ENCODE measurements at places on chromosomes 2 and 18.

GRCh38 chr18:9422816-9423519, 52.3 kb upstream of the RALBP1 start:
- DNase-seq: no peak

- DNase-seq: no peak
These were observed 327.2 kb downstream of the SATB2 start for GRCh38 chr2:199130501-199130900.

GRCh38 chr18:2002604-2003003, 568.7 kb downstream of the METTL4 start:
- DNase-seq: no peak

DNA sequence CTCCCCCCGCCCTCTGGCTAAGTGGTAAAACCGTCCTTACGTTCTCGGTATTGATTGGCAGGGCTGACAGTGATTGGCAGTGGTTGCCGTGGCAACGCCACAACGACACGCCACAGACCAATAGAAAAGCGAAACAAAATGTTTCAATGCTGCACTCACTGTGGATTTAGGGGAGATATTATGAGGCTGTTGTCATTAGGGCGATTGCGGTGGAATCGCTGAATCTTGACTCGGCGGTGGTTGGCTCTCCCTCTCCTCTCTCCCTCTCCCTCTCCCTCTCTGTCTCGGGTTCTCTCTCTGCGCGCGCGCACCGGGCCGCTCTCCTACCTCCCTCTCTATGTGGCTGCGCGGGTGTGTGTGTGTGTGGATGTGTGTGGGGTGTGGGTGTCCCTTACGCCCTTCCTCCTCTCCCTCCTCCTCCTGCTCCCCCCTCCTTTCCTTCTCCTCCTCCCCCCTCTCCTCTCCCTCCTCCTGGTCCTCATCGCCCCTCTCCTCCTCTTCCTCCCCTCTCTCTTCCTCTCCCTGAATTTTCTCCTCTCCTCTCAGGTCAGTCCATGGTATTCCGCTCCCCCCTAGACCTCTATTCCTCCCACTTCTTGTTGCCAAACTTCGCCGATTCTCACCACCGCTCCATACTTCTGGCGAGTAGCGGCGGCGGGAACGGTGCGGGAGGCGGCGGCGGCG, at the start of gene SIX3:
Gene SIX3, plus strand, starts transcription at position 152 of the 684 bp plus-strand sequence. Its CDS starts 403 bp downstream, at position 555.
- peak; percentile 74 for DNase-seq

GRCh38 chr18:74718312-74718711, 120.6 kb downstream of the ZNF407 start:
- peak; percentile 40 for DNase-seq

- peak; percentile 67 for DNase-seq
These were observed 411.7 kb downstream of the DSEL start for GRCh38 chr18:67104700-67105284.

GRCh38 chr2:85534099-85534498, 4.9 kb upstream of the MAT2A start:
- no peak for DNase-seq

GRCh38 chr18:3466872-3467271, 16.9 kb downstream of the TGIF1 start:
- peak; percentile 51 for DNase-seq

DNA sequence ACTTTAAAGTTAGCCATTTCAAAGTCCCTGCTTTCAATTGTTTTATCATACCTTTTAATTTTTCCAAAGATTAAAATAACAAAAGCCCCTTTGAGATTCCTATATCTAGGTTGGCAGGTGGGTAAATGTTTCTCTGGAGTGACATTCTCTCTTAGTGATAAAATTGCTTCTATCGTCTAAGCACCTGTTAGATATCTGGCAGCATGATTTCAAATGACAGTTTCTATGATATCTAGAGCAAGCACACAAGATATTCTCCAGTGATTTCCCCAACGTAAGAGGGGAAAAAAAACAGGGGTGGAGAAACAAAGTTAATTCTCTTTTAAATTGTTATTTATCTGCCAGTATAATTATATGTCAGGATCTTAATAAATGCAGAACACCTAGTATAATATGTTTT, 610.2 kb downstream of the DSC3 start:
- no peak for DNase-seq

DNA sequence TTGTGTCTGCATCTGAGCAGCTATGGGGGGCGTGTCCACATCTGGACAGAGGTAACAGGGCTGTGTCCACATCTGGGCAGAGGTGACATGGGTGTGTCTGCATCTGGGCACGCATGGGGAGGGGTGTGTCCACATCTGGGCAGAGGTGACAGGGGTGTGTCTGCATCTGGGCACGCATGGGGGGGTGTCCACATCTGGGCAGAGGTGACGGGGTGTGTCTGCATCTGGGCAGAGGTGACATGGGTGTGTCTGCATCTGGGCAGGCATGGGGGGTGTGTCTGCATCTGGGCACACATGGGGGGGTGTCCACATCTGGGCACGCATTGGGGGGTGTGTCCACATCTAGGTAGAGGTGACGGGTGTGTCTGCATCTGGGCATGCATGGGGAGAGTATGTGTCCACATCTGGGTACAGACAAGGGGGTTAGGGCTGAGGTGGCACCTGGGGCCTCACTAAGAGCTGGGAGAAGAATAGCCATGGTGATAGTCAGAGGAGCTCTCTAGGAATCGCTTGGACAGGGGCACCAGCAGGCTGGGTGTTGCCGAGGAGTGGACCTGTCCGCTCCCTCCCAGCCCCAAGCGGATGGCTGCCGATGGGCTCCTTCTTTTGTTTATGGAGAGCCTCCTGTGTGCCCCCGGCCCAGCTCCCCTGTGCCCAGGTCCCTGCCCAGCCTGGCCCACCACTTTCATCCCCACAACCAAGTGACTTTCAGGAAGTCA, 177.8 kb downstream of the EIPR1 start:
- DNase-seq: no peak

GRCh38 chr2:100283724-100284501, 38.4 kb downstream of the LONRF2 start:
- no peak for DNase-seq

DNA sequence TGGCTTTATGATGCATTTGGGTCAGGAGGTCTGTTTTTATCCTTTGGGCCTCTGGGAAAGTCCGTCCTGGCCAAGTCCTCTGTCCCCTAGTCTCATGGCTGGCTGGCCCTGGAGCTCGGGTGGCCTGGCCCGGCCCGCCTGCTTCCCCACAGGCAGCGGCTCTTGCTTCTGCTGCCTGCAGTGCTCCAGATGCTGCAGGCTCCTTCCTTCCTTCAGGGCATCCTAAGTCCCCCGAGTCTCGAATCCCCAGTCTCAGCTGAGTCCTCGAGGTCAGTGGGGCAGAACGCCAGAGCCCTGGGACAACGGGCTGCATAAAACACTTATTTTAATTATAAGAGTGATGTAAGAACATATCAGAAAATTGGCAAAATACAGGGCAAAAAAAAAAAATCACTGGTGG, 71.2 kb downstream of the HPCAL1 start:
- DNase-seq: no peak

- peak; percentile 19 for DNase-seq
These were observed 104.6 kb upstream of the CTDP1 start for GRCh38 chr18:79574938-79575525.

GRCh38 chr2:231684314-231685223, 23.8 kb upstream of the PTMA start:
- peak; percentile 28 for DNase-seq

- no peak for DNase-seq
These were observed 153.7 kb upstream of the SERTAD2 start for GRCh38 chr2:64807417-64807816.

- DNase-seq: no peak
These were observed 19.7 kb downstream of the TYMS start for GRCh38 chr18:677145-677544.

DNA sequence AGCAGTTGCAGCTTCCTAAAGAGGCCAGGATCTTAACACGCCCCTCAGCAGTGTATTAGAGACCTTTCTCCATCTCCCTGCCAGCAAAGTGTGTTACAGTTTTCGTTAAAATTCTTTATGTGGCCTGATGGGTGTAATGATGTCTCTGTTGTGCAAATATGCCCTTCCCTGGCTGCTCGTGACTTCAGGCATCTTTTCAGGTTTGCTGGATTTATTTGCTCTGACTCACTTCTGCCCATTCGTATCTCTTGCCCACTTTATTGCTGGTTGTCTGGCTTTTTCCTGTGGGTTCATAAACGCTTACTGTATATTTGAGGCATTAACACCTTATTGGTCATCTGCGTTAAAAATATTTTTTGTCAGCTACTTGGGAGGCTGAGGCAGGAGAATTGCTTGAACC, 134.5 kb downstream of the ASB1 start:
- no peak for DNase-seq

GRCh38 chr2:149463328-149464002, 124.1 kb downstream of the MMADHC start:
- DNase-seq: no peak

GRCh38 chr2:24721470-24721869, 71.7 kb downstream of the PTRHD1 start:
- DNase-seq: no peak

GRCh38 chr18:78145096-78145495, 834.5 kb upstream of the SALL3 start:
- DNase-seq: no peak

- peak; percentile 14 for DNase-seq
These were observed 140.6 kb upstream of the ID2 start for GRCh38 chr2:8541223-8541622.

DNA sequence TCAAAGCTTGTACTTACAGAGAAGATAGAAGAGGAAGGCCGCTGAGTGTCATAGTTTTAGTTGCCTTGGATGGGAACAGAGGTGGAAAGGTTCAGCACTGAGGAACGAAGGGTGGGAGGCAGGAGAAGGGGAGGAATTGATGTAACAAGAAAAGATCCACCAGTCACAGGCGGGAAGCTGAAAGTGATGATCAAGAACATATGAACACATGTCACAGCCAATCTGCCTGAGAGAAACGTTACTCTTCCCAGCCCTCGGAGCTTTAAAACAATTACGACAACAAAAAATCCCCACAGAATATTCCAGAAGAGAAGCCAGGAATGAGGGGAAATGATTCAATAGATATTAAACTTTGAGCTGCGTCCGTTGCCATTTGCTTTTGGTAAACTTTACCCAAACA, 87.1 kb downstream of the TSHZ1 start:
- DNase-seq: no peak

DNA sequence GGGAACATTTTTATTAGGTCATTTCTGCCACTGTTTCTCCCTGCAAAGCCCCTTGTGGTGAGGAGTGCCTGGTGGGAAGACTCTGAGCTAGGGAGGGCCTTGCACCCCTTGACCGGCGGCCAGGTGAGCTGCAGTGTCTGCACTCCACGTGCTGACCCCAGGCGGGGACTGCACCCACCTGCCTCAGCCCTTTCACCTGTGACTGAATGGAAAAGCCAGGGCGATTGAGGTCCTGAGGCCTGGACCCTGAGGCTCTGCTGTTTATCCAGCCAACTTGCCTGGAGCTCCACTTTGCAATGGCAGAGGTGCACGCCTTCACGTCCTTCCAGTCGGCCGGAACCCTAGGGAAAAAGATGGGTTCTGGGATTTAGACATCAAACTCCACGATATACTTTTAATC, 53.1 kb downstream of the TMEM18 start:
- DNase-seq: no peak

DNA sequence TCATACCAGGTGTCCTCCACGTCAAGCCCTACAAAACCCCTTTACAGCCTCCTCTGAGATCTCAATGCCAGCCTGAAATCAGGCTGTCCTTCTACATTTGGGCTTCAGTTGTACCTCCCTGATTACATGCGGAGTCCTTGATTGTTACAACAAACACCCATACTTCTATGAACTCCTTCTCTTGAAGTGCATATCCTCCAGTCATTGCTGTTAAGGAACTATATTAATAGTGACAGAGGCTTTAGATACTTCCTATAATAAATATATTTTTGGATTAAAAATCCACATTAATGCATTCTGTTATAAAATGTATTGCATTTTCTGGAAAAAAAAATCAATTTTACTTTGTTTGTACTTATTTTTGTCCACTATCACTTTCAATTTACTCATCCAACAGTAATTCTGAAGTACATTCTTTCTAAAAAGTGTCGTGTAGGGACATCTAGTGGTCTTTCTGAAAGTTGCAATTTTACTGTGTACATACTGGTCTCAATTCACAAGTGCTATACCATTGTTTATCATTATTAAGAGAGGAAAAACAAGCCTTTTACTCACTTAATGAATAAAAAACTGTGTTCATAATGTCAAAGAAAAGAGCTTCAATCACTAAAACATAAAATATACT, 316.4 kb downstream of the DSEL start:
- DNase-seq: no peak

DNA sequence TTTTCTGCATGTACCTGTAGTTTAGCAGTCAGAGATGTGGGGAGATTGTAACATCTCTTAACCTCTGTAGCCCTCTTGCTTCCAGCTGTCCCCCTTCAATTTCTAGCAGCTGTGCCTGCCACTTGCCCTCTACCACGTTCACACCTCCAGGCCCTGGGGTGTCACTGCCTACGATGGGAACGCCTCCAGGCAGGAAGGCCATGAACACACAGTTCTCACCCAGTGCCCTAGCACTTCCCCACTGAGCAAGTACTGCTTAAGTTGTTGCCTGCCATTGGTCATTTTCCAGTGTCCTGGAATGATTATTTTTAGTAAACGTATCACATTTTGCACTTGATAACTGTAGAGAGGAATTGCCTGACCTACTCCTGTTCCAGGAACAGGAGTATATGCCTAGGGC, 77.1 kb upstream of the B3GNT7 start:
- DNase-seq: no peak

DNA sequence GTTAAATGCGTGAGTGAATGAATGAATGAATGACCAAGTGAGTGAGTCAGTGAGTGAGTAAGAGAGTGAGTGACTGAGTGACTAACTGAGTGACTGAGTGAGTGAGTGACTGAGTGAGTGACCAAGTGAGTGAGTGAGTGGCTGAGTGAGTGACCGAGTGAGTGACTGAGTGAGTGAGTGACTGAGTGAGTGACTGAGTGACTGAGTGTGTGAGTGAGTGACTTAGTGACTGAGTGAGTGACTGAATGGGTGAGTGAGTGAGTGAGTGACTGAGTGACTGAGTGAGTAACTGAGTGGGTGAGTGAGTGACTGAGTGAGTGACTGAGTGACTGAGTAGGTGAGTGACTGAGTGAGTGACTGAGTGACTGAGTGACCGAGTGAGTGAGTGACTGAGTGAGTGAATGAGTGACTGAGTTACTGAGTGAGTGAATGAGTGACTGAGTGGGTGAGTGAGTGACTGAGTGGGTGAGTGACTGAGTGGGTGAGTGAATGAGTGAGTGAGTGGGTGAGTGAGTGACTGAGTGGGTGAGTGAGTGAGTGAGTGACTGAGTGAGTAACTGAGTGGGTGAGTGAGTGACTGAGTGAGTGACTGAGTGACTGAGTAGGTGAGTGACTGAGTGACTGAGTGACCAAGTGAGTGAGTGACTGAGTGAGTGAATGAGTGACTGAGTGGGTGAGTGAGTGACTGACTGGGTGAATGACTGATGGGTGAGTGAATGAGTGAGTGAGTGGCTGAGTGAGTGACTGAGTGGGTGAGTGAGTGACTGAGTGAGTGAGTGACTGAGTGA, 11.3 kb downstream of the MAL start:
- DNase-seq: no peak

DNA sequence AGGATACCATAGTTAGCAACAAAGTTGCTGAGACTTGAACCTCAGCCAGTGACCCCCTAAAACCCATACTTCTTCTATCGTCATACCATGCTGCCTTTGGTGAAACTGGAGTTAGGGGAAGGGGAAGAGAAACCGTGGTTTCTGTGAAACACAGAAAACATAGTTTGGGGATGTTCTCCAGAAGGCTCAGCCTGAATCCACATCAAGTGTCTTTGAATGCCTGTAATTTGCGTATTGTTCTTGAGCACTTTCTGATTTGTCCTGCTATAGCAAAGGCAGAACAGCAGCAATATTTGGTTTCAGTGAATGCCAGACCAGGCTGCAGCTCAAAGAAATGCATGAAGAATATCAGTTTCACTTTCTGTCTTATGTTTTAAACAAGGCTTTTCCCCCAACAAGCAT, 258.7 kb downstream of the TTC32 start:
- no peak for DNase-seq

Measured in H9 (cell line).